ENCODE measurements at places on chromosomes 11 and 22. TPM values are rescaled to one million over a fixed set of nuclear protein-coding genes. Genes with fewer than 3 reads are reported as not detected.

DNA sequence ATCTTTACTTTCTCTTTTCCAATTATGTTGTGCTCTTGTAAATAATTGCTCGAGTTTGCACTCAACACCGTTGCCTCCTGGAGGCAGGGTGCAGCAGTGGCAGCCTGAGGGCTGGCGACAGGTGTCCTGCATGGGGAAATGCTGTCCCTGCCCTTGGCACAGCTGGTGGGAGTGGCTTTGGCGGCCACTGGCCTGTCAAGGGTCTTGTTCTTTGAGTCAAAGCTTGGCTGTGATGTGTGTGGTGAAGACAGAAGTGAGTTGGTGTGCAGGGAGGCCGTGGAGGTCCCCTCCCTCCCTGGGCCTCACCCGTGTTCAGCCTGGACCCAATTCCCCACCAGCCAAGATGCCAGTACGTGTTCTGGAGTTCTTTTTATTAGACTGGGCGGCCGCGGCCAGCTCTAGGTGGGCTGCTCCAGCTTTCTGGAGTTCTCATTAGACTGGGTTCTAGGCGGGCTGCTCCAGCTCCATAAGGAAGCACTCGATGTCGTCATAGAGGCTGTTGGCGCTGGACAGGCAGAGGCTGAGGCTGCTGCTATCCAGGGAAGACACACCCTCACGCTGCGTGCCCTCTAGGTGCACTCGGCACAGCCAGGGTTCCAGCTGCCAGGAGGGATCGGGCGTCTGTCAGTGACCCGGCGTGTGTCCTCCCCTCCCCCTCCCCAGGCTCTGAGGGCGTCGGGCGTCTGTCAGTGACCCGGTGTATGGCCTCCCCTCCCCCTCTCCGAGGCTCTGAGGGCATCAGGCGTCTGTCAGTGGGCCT is 3.4 kb downstream of the IRF7 start:
- DNase-seq = no peak

RPS13 gene
- 1,570 TPM for total RNA-seq

DNA sequence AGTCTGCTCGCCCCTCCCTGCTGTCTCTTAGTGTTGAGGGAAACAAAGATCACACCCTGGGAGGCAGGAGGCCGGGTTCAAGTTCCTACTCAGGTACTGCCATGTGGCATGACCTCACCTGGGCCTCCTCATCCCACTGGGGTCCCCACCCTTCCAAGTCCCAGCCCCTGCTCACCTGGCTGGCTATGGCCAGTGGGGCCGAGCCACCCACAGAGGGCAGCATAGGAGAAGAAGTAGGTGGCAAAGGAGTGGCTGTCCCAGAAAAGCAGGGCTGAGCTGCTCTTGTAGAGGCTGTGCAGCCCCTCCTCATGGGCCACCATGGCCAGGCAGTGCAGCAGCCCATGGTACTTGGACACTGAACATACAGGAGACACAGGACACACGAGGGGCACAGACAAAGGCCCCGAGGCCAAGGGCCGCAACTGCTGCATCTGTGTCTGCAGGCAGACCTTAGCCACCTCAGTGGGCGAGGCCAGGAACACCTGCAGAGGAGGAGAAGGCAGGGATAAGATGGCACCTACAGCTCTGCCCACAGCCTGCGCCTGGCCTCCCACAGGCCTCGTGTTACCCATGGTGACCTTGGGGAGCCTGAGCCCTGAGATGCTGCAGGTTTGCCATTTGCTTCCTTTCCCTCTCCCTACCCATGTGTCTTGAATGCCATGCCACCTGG is 50.6 kb upstream of the MPEG1 start:
- DNase-seq = no peak

DNA sequence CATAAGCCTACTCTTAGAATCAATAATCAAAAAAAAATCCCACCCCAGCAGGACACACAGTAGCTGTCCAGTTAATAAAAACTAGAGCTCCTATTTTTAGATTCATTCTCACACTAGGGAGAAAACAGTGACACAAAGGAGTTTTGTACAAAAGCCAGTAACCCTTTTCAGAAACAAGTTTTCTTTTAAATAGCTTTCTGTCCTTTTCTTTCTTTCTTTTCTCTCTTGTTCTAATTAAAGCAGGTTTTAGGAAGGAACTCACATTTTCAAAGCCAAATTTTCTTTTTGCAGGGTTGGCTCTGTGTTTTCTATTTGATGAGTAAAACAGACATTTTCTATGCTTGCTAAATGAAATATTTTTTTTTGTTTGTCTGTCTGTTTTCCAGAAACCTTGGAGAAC is 1390.7 kb downstream of the FAM181B start:
- no peak for DNase-seq

- DNase-seq = peak; percentile 100
Observed at GRCh38 chr22:21947040-21948014, 5.3 kb downstream of the PPM1F start.

DNA sequence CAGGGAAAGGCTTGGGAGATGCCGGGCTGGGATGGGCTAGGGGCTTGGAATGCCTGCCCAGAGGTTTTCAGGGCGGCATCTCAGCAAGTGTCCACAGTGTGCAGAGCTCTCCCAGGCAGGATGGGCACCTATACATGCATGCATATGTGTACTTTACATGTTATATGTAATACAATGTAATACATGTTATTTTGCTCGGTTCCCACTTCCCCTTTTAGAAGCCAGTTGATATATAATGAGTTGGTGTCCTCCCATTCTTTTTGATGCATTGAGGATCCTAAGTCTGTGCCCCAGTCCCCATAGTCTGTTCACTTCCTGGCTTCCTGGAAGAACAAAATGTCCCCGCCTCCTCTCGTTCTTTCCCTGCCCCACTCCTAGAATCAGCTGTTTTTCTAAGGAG is 20.1 kb upstream of the EIF3D start:
- DNase-seq = no peak

GRCh38 chr11:31030138-31030792 is 339.3 kb downstream of the DCDC1 start:
- DNase-seq = no peak

MOGAT2 gene
- 0.09 TPM for total RNA-seq

DNA sequence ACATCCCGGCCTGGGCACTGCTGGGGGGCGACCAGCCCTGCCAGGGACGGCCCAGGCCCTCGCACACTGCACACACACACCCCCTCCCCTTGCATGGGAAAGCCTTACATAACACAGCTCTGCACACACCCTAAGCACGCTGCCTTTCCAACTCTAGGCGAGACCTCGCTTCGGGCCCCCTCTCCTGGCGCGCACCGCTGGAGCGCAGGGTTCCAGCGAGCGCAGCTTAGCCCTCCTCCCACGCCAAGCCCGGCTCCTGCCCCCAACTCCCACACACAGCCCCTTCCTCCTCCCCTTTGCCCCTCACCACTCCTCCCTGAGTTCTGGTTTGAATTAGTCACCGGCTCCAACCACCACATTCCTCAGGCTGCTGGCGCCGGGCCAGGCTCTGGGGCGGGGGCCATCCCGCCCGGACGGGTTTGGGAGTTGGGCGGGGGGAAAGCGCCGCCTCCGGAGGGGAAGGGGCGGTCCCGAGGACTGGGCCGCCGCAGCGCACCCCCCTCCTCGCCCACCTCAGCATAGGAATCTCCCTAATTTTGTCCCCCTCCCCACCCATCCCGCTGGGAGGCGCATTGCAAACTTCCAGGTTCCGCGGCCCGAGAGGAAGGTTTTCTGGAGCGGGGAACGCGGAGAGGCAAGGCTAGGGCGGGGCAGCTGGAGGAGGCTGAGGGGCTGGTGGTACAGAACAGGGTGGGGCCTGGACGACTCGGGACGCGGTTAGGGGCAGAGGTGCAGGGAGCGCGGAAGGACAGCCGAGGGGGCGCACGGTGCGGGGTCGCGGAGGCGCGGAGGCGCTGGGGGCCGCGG is 966 bp downstream of the AHNAK start:
- peak; percentile 92 for DNase-seq

NNMT gene
- total RNA-seq = 11.7 TPM

GRCh38 chr11:105942921-105943320 is 79.1 kb downstream of the MSANTD4 start:
- no peak for DNase-seq

MPPED2 gene
- not detected for total RNA-seq

- DNase-seq = peak; percentile 87
Observed at GRCh38 chr11:35943713-35944502, at the start of gene LDLRAD3. TSS of gene LDLRAD3 (plus strand) at chr11:35944062. CDS start at chr11:35944099, 37 bp downstream.

- no peak for DNase-seq
Observed at GRCh38 chr11:61827571-61828378, at the start of gene FADS2. TSS of gene FADS2 (plus strand) at chr11:61828300. CDS start at chr11:61828391, 91 bp downstream.

DNA sequence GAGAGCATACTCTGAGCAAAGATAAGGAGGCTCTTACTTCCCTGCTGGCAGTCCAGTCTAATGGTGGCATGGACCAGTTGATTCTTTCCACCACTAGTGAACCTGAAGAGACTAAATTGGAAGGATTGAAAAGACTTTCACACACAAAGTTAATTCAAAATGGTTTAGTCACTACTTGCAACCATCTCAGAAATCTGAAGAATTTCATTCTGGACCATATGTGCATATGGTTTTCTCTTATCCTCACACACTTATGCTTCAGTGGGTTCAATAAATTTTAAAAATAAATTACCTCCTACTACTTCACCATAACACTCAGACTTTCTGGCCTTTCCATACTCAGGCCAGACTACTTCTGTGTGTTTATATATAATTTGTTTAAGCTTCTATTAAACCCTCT is 44.7 kb downstream of the CADM1 start:
- DNase-seq = no peak

C11orf97 gene
- total RNA-seq = not detected

DNA sequence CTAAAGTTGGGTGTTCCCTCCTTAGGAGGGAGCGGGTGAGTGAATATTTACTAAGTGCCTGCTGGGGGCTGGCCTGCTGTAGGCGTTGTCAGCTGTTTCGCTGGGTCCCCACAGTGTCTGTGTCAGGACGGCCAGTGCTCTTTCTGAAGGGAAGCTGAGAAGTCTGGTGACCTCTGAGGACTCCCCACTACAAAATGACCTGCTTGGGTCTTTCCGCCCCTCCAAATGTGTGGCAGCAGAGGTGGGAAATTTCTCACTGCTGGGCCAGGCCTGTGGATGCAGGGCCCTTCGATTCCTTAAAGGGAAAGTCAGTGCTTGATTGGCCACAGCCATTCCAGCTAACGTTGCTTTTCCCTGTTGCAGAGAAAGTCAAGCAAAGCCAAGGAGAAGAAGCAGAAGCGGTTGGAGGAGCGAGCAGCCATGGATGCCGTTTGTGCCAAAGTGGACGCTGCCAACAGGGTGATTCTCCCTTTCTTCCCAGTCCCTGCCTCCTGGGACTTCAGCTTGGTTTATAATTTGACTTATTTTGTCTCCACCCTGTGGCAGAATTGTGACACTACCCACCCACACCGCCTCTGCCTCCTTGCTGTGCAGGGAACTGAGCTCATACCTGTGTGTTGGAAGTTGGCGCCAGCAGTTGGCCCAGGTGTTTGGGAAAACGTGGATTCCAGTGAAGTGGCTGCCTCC is 6.8 kb downstream of the NAA40 start:
- DNase-seq = peak; percentile 61

DNA sequence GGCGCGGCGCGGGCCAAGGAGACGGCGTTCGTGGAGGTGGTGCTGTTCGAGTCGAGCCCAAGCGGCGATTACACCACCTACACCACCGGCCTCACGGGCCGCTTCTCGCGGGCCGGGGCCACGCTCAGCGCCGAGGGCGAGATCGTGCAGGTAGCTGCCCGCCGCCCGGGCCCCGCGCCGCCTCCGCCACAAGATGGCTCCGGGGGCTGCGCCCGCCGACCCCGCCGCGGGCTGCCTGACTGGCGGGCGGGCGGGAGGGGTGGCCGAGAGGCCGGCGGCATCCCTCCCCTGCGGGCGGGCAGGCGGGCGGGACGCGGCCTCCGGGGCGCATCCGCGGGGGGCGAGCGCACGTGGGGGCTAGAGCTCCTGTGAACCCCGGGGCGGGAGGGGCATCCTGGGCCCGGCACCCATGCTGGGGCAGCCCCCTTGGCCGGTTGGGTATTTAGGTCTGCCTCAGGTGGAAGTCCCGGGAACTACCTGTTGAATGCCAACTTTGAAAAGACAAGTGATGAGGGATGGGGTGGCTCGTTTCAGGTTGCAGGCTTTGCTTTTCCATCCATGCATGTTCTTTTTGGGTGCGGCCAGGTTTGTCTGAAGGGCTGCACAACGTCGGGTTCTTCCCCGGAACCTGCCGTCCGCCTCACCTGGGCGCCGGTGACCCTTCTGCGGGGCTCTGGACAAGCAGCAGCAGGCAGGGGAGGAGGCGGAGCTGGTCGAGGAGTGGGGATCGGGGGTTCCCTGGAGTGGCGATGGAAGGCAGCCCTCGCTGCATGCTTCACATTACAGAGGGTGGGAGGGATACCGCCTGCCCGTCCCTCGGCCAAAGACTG is 760 bp downstream of the ZNRF3 start:
- DNase-seq = peak; percentile 17
